ENCODE measurements at places on chromosomes 6 and 20. TPM values are rescaled to one million over a fixed set of nuclear protein-coding genes. Genes with fewer than 3 reads are reported as not detected.

Gene GSTA2
- 3.4 TPM for total RNA-seq

Gene BPIFB1
- total RNA-seq, result 61.9 TPM

Gene CRIP3
- 0.83 TPM for total RNA-seq

Gene MACROD2
- 67.1 TPM for total RNA-seq

Gene WFDC12
- 0.85 TPM for total RNA-seq

Gene CUTA
- 88.7 TPM for total RNA-seq

Gene SLC24A3
- total RNA-seq, result 8.4 TPM

Gene RAE1
- 20.3 TPM for total RNA-seq

Gene PI16
- total RNA-seq, result 1.7 TPM

Gene HS3ST5
- not detected for total RNA-seq

Gene SNX14
- 171 TPM for total RNA-seq

Gene RHAG
- total RNA-seq, result 0.31 TPM

Gene SLC39A7
- total RNA-seq, result 53.6 TPM

Gene COL21A1
- total RNA-seq, result 7.3 TPM

Gene SS18L1
- 15.1 TPM for total RNA-seq

Gene CRYBG1
- total RNA-seq, result 12.1 TPM

Gene GNRH2
- 0.46 TPM for total RNA-seq

Gene RALGAPA2
- total RNA-seq, result 83.4 TPM

Gene HLA-DOB
- 1.3 TPM for total RNA-seq

Gene NFYA
- total RNA-seq, result 38.0 TPM

Gene LRFN2
- total RNA-seq, result not detected

Gene WFDC2
- total RNA-seq, result 62.8 TPM

Gene IRF4
- 4.6 TPM for total RNA-seq

Gene PRSS35
- 9.9 TPM for total RNA-seq

Gene OTOR
- total RNA-seq, result not detected

Gene GGTLC1
- 28.5 TPM for total RNA-seq

Gene TFAP2A
- total RNA-seq, result 0.14 TPM

Gene TFAP2D
- total RNA-seq, result not detected

Gene ZHX3
- 48.2 TPM for total RNA-seq

Gene CLIC5
- 65.4 TPM for total RNA-seq

Gene DDX43
- total RNA-seq, result 3.0 TPM

Gene APOBEC2
- total RNA-seq, result 0.51 TPM

Gene HEY2
- 1.0 TPM for total RNA-seq

Gene E2F1
- 10.9 TPM for total RNA-seq

Gene DCDC2
- 14.2 TPM for total RNA-seq

Gene ZBTB12
- 6.4 TPM for total RNA-seq

Gene RBBP8NL
- total RNA-seq, result 1.0 TPM

Gene CRISP2
- total RNA-seq, result 4.0 TPM

Gene FBXO30
- 6.8 TPM for total RNA-seq

Gene PSORS1C2
- not detected for total RNA-seq

Gene SLC22A3
- total RNA-seq, result 65.0 TPM

Gene LY6G6D
- not detected for total RNA-seq

Gene PSORS1C1
- total RNA-seq, result 2.6 TPM

All from lung (tissue), 17 donors.